ENCODE measurements at places on chromosomes 5 and 9.

DNA sequence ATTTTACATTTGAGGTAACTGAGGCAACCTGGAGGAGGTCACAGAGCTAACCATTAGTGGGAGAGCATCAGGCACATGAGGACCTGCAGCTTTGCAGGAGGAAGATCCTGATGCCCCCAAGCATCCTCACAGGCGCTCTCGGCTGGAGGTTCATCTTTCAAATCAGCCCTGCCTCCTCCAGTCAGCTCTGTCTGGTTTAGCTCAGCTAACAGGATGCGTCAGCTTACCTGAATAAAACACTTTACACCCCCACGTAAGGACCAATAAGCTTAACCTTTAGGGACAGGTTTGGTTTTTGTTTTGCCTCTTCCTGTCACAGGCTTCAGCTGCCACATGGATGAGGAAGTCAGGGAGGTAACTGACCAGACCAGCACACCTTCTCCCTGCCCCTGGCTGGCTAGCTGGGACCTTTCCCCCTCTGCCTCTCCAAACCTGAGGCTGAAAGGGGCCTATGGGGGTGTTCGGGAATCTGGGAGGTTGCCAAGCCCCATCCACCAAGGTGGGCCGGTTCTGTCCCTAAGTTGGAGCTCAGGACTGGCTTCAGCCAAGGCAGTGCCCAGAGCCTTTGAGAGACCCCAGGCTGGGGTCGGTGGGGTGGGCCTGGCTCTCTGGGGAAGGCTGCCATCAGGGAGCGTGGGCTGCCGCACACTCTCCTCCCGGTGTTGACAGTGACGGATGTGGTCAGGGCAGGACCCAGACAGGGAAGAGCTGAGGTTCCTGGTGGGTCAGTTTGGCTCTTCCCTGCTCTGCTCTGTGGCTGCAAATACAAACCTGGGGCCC lies 20.0 kb upstream of the FCN1 start:
- no peak for DNase-seq

GRCh38 chr5:96569770-96570169 lies 92.4 kb upstream of the CAST start:
- no peak for DNase-seq

GRCh38 chr9:126514037-126514821 lies 99.5 kb upstream of the LMX1B start:
- DNase-seq: peak; percentile 69

- DNase-seq: no peak
These were observed 180.5 kb downstream of the RAB3C start for GRCh38 chr5:58763390-58763789.

Measured in T47D (cell line).